Foreskin melanocyte (primary cell): ENCODE measurements at places on chromosomes 6 and 20.

GRCh38 chr6:78999737-79000136 lies 78.3 kb downstream of the PHIP start:
- no peak for DNase-seq

- peak; percentile 48 for DNase-seq
These were observed 55.1 kb downstream of the ARID1B start for GRCh38 chr6:156832231-156832647.

- no peak for DNase-seq
These were observed 115.7 kb downstream of the PRIM2 start for GRCh38 chr6:57432919-57433684.

GRCh38 chr20:19602675-19603375 lies 155.2 kb upstream of the RIN2 start:
- DNase-seq, result no peak

- DNase-seq, result no peak
These were observed 2.5 kb upstream of the TMEM217 start for GRCh38 chr6:37260444-37260843.

DNA sequence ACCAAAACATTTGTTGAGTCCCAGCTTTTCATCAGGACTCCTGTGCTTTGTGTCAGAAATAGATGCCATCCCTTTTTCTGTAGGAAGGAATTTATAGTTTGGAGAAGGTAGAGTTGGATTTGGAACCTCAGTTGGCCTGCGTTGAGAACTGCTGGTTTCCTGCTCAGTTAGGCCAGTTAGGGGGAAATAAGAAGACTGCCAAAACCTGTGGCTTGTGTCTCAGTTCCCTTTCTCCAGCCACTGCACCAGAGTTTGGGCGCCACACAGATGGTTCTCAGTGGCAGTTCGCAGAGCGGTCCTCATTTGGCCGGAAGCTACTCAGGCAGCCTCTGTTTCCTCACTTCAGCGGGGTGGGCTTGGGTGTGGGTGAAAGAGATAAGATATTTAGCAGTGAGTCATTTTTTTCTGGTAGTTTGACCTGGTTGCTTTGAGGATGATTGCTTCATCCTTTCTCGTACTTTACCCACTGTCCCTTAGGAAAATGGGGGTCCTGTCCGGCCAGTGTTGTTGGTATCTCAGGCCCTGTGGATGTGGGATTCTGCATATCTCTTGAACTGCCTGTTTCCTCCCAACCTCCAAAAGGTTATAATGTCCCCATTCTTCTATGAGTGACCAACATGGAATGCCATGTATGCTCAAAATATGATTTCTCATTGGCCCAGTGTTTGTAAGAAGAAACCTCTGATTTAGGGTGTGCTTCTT lies 53.7 kb downstream of the JARID2 start:
- peak; percentile 50 for DNase-seq

- DNase-seq, result no peak
These were observed 320.2 kb upstream of the CHD6 start for GRCh38 chr20:41938353-41938752.
